ENCODE measurements at places on chromosomes 7 and 10.

- no peak for DNase-seq
Measured at GRCh38 chr7:131027287-131027773, 293.3 kb upstream of the KLF14 start.

GRCh38 chr7:155870334-155871180 lies 58.3 kb upstream of the SHH start:
- DNase-seq = no peak

GRCh38 chr7:44320141-44320540 lies 5.3 kb downstream of the CAMK2B start:
- DNase-seq = no peak

DNA sequence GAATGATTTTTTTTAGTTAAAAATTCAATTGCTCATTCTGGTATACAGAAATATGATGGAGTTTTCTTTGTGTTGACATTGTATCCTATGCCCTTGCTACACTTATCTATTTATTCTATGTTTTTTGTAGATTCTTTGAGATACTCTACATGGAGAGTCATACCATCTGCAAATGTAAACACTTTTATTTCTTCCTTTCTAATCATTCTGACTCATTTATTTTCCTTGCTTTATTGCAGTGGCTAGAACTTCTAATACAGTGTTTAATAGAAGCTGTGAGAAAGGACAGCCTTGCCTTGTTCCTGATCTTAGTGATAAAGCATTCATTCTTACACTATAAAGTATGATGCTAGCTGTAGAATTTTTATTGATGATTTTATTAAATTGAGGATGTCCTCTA lies 9.9 kb upstream of the IGFBP3 start:
- DNase-seq = no peak

- DNase-seq = no peak
Measured at GRCh38 chr7:2151801-2152612, 80.7 kb downstream of the MAD1L1 start.

DNA sequence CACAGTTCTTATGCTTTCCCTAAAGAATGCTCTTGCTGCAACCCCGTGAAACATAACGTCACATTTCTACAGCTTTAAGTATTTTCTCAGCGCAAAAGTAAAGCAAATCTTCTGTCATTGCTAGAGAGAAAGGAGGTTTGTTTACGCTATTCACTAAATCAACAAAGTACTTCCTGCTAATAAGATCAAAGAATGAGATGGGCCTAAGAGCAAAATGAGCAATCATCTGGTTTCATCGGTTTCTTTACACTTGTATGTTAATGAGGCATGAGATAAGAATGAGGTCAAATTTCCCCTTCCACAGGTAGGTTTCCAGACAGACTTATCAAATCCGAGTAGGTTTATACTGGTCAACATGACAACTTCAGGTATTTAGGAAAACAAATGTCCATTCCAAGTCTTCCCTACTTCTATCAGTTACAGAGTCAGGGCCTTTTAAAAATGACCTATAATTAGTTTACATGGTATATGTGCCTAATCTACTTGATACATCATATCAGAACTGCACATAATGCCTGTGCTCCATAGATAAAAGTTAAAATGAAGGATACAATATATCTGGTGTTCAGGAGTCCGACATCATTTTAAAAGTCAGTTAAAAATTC lies 8.4 kb downstream of the USP6NL start:
- peak; percentile 27 for DNase-seq

- no peak for DNase-seq
Measured at GRCh38 chr10:114681542-114681941, 23.5 kb upstream of the ABLIM1 start.
